ENCODE measurements at places on chromosomes 1 and 21.

DNA sequence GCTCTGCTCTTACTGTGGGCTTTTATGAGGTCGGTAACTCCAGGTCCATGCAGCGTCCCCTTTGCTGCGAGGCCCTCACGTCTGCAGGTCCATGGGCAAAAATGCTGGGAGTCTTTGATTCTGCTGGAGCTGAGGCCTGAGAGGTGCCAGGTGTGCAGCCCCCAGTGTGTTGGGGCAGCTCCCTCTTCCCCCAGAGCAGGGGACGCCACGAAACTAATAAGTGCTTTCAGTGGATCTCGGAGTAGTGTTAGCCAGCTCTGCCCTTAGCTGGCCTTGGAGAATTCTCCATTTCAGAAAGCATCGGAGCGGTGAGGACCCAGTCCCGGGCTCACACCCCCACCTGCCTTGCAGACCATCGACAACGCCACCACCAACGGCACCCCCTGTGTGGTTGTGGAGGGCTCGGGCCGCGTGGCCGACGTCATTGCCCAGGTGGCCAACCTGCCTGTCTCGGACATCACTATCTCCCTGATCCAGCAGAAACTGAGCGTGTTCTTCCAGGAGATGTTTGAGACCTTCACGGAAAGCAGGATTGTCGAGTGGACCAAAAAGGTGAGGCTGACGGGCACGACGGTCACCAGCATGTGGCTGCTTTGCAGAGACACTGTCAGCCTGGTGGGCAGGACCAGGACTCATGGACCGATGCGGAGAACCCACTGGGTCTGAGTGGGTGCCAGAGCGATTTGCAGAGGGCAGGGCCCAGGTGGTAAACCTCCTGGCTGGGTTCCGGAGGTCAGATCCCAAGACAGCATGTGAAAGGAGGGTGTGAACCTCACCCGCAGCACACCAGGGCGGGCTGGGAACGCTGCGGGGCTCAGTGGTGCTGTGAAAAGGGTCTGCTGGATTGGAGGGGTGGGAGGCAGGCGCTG is 25.5 kb downstream of the TRPM2 start:
- DNase-seq: no peak

- no peak for DNase-seq
Measured at GRCh38 chr1:223199094-223199647, 56.1 kb upstream of the TLR5 start.

DNA sequence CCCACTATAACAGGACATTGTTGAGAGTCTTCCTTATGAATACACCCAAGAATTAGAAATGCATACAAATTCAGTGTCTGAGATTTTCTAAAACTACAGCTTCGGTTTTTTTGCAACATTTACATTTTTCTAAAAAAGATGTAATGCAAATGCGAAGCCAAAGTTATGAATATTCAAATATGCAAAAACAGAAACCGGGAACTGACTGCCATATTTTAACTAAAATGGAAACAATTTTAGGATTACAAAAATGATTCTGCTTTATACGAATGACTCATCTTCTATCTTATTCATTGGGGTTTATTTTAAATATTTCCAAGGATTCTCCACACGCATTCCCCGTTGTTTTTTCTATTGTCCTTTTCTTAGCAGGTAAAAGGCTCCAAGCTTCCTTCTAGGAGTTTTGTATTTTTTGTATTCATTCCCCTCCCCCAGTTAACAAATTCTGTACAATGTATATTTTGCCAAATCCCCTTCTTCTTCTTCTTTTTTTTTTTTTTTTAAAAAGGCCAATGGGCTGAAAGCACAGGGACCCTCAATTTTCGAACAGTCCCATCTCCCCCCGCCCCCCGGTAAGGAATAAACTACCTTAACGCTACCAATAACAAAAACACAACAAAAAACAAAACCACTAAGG is 1.0 kb downstream of the ARPC5 start:
- no peak for DNase-seq

- no peak for DNase-seq
Measured at GRCh38 chr1:42379794-42380585, 602 bp upstream of the RIMKLA start.

DNA sequence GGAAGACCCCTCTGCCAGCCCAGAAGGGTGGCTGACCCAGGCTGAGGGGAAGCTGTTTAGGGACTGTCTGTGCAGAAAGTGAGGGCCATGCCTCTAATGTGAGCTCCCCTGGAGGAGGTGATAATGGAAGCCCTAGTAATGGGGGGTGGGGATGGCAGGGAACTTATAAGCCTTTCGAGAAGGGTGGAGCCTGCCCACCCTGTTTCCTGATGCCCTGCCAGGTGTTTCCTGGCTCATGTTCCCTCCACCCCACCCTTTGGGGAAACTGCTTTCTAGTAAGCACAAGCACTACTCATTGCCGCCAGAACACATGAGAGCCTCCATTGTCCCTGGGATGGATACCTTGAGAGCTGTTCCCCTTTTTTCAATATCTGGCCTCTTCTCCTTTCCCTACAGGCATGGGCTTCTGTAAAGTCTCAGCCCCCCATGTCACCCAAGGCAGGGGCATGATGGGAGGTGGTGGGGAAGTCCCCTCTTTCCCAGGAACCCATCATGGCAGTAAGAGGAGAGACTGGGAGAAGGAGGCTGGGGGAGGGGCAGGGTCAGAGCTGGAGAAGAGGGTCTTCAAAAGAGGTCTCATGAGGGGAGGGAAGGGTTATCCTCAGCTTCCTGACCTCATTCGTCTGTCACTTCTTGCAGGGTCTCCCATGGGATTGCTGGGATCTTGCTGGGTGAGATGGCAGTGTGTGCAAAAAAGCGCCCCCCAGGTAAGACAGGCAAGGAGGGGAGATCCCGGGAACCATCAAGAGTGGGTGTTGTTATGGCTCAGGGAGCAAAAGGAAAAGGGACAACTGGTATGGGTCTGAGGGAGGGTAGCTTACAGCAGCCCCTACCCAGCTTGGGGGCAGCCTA is 2.4 kb downstream of the ATP8B2 start:
- no peak for DNase-seq

DNA sequence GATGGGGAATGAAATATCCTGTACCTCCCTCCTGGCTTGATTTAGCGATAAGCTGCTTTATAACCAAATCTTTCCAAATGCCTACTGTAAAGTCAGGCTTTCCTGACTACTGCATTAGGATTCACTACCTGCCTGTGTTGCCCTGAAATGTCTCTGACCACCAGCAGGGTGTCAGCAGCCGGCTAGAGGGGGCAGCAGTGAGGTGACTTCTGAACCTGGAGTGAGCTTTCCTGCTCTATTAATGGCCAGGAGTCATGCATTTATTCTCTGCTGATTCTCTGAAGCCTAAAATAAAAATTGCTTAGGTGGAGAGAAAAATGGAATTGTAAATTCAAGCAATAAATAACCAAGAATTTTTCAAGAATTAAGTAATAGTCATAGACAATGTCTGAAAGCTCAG is 2.5 kb downstream of the BACE2 start:
- no peak for DNase-seq

DNA sequence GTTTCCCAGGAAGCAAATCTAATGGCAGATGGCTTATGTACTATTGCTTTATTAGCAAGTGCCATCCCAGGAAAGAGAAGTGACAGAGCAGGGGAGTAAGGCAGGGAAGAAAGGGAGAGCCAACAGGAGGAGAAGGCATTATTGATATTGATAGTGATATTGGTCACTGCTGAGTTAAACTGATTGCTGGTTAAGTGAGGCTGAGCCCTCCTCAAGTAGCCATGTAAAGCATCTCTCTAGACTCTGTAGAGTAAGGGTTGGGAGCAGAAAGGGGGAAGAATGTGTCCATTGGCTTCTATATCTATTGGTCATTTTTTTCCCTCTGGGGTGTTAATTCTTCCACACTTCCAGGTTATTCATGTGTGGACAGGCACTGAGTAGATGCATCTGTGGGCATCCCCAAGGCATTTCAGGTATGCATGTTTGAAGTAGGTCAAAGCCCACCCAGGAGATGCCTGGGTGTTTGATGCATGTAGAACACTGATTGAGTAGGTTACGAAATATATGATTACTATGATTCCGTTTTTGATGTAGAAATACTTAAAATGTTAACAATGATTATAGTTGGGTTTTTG is 290.5 kb upstream of the DPYD start:
- no peak for DNase-seq

GRCh38 chr21:45295576-45296365 is 8.1 kb upstream of the POFUT2 start:
- DNase-seq: no peak

- no peak for DNase-seq
Measured at GRCh38 chr1:181849071-181849470, 212.4 kb downstream of the ZNF648 start.

- DNase-seq: no peak
Measured at GRCh38 chr21:44010429-44010828, 1.7 kb upstream of the TRAPPC10 start.

- no peak for DNase-seq
Measured at GRCh38 chr1:55076356-55076755, 37.0 kb downstream of the PCSK9 start.

GRCh38 chr1:165073185-165074007 is 283.1 kb downstream of the LMX1A start:
- DNase-seq: no peak

DNA sequence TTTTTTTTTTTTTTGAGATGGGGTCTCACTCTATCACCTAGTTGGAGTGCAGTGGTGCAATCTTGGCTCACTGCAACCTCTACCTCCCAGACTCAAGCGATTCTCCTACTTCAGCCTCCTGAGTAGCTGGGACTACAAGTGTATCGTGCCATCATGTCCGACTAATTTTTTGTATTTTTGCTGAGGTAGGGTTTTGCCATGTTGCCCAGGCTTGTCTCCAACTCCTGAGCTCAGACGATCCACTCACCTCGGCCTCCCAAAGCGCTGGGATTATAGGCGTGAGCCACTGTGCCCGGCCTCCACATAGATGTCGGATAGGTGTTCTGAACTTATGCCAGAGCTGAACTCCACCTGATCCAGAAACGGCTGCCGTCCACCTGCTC is 21.1 kb downstream of the PLEKHM2 start:
- no peak for DNase-seq

GRCh38 chr1:60921175-60921574 is 161.2 kb upstream of the NFIA start:
- no peak for DNase-seq

DNA sequence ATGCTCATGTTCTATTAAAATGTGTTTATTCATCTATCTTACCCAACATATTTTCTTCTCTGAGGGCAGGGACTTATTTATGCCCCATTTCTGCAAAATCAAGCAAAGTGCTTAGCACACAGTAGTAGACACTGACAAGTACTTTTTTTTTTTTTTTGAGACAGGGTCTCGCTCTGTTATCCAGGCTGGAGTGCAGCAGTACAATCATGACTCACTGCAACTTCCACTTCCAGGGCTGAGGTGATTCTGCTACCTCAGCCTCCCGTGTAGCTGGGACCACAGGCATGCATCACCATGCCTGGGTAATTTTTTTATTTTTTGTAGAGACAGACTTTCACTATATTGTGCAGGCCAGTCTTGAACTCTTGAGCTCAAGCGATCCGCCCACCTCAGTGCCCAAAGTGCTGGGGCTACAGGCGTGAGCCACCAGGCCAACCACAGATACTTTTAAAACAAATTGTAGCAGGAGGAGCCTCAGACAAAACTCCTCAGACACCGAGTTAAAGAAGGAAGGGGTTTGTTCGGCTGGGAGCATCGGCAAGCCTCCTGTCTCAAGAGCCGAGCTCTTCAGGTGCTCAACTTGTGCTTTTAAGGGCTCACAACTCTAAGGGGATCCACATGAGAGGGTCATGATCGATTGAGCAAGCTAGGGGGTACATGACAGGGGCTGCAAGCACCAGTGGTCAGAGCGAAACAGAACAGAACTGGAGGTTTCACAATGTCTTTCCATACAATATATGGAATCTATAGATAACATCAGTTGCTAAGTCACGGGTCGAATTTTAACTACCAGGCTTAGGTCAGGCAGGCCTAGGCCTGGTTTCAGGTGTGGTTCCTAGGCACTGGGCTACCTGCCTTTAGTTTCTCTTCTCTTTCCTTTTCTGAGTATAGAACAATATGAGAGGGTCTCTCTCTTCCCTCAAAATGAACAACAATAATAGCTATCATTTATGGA is 5.7 kb upstream of the TMEM167B start:
- no peak for DNase-seq

- no peak for DNase-seq
Measured at GRCh38 chr1:65176591-65176990, 28.6 kb downstream of the AK4 start.

GRCh38 chr21:34986561-34987500 is 62.3 kb downstream of the RUNX1 start:
- peak; percentile 50 for DNase-seq

DNA sequence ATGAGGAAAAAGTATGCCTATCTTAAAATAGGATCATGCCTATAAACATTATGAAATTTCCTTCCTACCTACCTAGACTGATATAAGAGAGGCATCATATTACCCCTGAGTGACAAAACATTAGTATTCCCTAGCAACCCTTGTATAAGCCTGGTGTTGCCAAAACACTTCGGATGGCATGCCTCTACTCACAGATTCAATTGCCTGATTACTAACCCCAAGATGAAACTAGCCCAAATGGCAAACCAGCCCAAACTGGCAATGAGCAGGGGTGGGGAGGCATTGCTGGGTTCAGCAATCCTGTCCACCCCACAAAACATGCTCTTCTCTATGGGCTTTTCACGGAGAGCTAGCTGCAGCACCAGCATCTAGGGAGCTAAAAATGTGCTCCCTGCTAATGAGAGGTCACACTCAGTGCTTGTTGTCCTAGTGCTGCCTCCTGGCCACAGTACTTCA is 13.9 kb downstream of the PALMD start:
- DNase-seq: no peak

GRCh38 chr1:61518670-61519400 is 206.1 kb downstream of the TM2D1 start:
- no peak for DNase-seq

- DNase-seq: no peak
Measured at GRCh38 chr1:185400052-185400451, 83.0 kb upstream of the IVNS1ABP start.

- DNase-seq: no peak
Measured at GRCh38 chr1:224846119-224846907, 83.2 kb upstream of the DNAH14 start.

DNA sequence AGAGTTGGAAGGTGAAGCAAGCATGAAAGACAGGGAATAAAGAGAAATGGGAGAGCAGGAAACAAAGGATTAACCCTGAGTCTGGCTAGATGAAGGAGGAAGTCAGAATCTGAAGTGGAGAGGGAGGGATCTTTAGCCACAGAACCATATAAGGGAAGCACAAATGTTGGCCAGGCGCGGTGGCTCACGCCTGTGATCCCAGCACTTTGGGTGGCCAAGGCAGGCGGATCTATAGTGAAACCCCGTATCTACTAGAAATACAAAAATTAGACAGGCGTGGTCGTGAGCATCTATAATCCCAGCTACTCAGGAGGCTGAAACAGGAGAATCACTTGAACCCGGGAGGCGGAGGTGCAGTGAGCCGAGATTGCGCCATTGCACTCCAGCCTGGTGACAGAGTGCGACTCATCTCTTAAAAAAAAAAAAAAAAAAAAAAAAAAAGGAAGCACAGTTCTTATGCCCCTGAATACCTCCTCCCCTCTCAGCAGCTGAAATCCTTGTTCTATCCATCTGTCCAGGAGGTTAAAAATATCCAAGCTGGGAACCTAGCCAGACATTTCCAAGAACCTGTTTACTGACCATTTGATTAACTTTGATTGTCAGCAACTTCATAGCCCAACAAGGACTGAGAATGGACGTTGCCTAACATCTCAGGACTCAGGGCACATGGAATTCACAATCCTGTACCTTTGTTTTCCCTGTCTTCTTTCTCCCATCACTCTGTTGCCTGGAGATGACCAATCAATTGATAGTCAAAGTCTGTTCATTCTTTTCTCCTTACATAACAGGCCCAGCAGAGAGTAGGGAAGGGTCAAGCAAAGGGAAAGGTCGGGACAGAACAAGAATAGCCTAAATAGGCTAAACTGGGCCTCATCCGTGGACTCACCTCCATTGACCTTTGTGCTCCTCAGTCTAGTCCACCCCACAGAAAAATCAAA is 10.6 kb downstream of the TXNIP start:
- no peak for DNase-seq

- no peak for DNase-seq
Measured at GRCh38 chr1:166330096-166330495, 163.3 kb upstream of the FAM78B start.

Measured in stimulated activated CD4-positive, alpha-beta T cell treated with anti-CD3 and anti-CD28 coated beads, Interleukin-12 subunit alpha, Interleukin-12 subunit beta, amount 100 ng/mL, for 4 hours (primary cell).